Activated CD4-positive, alpha-beta memory T cell treated with anti-CD3 and anti-CD28 coated beads, Interleukin-2, amount 10 ng/mL, durations not matched to agents 7 days and 5 days (primary cell): ENCODE measurements at places on chromosomes 4 and X. TPM values are rescaled to one million over a fixed set of nuclear protein-coding genes. Genes with fewer than 3 reads are reported as not detected.

- H3K27ac ChIP-seq: no peak overlapping the region
- no peaks in the 10 kb centered on the region for H3K36me3 ChIP-seq
- no peaks in the 10 kb centered on the region for H3K4me1 ChIP-seq
- no peaks in the 10 kb centered on the region for H3K27me3 ChIP-seq
Observed at GRCh38 chr4:181323061-181323460, 920.1 kb upstream of the TENM3 start.

GRCh38 chrX:103477496-103477895 lies 41.8 kb downstream of the RAB40A start:
- DNase-seq: no peak
- H3K4me3 ChIP-seq: no peak overlapping the region
- no peaks in the 10 kb centered on the region for H3K27me3 ChIP-seq
- no peaks in the 10 kb centered on the region for H3K36me3 ChIP-seq

DNA sequence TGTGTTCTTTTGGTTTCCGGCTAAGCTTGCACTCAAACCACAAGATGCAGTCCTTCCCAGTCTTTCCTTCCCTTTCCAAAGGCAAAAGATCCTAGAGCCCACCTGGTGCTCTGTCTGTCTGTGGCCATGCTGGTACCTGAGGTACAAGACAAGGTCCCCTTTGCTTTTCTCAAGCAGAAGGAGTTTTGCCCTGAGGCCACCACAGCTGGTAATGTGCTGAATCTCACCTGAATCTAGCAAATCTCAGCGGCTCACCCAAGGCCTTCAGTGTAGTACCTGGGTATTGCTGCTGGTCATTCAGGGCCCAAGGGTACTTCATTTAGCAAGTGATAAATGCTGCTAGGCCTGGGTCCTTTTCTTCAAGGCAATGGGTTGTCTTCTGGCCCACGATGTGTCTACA lies 20.5 kb upstream of the KLF8 start:
- H3K27ac ChIP-seq: no peak overlapping the region
- no peaks in the 10 kb centered on the region for H3K36me3 ChIP-seq
- no peaks in the 10 kb centered on the region for H3K27me3 ChIP-seq

DNA sequence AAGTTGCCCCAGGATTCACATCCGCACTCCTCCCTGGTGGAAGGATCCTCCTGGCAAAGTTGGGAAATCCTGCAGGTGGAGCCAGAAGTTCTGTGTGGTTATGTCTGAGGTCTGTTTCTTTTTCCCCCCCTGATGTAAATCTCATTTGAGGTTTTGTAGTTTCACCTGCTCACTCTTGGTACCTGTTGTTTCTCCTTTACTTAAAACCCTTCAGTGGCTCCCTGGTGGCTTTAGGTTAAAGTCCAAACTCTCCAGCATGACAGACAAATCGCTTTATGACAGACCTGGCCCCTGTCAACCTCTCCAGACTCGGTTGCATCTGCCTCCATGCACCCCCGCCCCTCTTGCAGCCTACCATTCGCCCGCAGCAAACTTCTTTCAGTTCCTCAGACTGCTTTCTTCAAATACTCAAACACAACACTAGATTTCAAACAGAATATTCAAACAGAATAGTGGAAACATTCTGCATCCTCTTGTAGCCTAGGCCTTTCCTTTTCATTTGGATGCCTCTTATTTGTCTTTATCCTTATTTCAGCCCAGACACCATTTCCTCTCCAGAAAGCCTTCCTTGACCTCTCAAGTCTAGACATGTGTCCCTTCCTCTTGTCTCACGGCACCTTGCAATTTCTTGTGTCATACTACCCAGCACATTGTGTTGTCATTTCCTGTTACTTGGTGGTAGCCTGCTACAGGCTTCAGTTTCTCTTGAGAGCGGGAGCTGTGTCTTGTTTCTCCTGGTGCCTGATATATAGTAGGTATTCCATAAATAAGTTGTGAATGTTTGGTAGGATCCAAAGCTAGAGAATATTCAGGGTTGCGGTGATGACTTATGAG lies 24.8 kb downstream of the IL13RA1 start:
- no peak overlapping the region for H3K4me3 ChIP-seq
- DNase-seq: no peak
- H3K36me3 ChIP-seq: no peaks in the 10 kb centered on the region
- peaks cover 6% of the 10 kb centered on the region for H3K27me3 ChIP-seq

- H3K27me3 ChIP-seq: no peaks in the 10 kb centered on the region
- no peaks in the 10 kb centered on the region for H3K36me3 ChIP-seq
- DNase-seq: no peak
- H3K4me3 ChIP-seq: no peak overlapping the region
- no peaks in the 10 kb centered on the region for H3K4me1 ChIP-seq
- H3K27ac ChIP-seq: no peak overlapping the region
Observed at GRCh38 chr4:105930698-105931097, 35.4 kb downstream of the NPNT start.

GRCh38 chr4:128390475-128390996 lies 102.9 kb upstream of the PGRMC2 start:
- no peaks in the 10 kb centered on the region for H3K36me3 ChIP-seq
- DNase-seq: no peak
- H3K4me1 ChIP-seq: no peaks in the 10 kb centered on the region
- no peaks in the 10 kb centered on the region for H3K27me3 ChIP-seq
- H3K4me3 ChIP-seq: no peak overlapping the region

Gene ESX1
- total RNA-seq: not detected

DNA sequence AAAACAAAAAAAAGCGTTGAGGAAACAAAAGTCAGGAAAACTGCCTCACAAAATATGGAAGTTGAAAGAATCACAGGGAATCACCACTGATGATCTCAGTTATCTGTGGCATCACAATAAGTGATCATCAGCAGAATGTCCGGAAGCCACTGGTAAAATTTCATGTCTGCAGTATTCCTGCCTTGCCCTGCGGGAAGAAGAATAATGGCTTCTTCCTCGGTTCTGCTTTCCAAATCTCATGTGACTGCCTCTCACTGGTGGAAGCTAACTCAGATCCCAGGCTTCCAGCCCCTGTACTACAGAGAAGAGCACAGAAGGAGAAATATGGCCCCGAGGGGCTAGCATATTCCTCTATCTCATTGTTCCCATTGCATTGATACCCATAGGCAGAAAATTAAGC lies 12.7 kb upstream of the ZNF330 start:
- DNase-seq: no peak
- H3K4me3 ChIP-seq: no peak overlapping the region
- H3K27me3 ChIP-seq: peaks cover 26% of the 10 kb centered on the region
- no peaks in the 10 kb centered on the region for H3K36me3 ChIP-seq

GRCh38 chr4:169070895-169071218 lies 60.8 kb upstream of the CBR4 start:
- no peak overlapping the region for H3K4me3 ChIP-seq
- H3K36me3 ChIP-seq: no peaks in the 10 kb centered on the region

Gene PAGE4
- total RNA-seq: not detected

Gene VCX2
- not detected for total RNA-seq

DNA sequence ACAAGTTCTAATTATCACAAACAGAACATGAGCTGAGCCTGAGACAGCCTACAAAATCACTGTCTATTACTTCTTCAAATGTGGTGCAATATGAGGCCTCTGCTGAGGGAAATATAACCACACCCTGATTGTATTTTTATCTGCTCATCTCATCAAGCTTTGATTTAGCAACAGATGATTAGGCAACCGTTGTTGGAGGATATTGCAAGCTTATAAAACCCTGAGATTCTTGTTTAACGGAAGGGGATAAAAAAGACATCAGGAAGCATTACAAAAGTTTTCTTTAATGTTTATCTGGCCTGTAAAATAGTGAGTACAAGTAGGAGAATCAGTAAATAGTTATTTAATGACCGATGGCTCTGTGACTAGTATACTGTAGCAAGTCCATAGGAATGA lies 108.5 kb downstream of the ZNF330 start:
- no peak overlapping the region for H3K4me3 ChIP-seq
- DNase-seq: no peak
- H3K27ac ChIP-seq: no peak overlapping the region
- peaks cover 33% of the 10 kb centered on the region for H3K27me3 ChIP-seq
- H3K4me1 ChIP-seq: peaks cover 1% of the 10 kb centered on the region
- H3K36me3 ChIP-seq: no peaks in the 10 kb centered on the region

Gene GSX2
- total RNA-seq: not detected

DNA sequence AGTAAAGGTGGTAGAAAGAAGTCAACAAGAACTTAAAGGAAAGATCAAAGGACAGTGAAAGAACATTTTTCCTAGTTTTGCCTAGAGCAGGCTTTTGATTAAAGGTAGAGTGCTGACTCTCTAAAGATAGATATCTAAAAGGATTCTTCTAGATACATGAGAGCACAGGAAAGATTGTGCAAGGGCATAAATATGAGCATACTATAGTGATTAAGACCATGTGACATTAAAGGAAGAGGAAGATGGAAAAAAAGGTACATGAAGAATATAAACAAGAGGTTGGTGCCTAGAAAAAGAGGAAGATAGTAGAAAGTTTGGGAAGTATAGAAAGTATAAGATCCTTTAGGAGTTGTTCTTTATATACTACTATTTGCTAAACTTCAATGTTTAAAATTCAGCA lies 26.1 kb upstream of the TET2 start:
- H3K4me3 ChIP-seq: no peak overlapping the region
- H3K36me3 ChIP-seq: no peaks in the 10 kb centered on the region

- no peaks in the 10 kb centered on the region for H3K27me3 ChIP-seq
- no peak overlapping the region for H3K4me3 ChIP-seq
- no peak overlapping the region for H3K27ac ChIP-seq
- peaks cover 17% of the 10 kb centered on the region for H3K36me3 ChIP-seq
Observed at GRCh38 chr4:153570228-153570973, 104.2 kb downstream of the TMEM131L start.

DNA sequence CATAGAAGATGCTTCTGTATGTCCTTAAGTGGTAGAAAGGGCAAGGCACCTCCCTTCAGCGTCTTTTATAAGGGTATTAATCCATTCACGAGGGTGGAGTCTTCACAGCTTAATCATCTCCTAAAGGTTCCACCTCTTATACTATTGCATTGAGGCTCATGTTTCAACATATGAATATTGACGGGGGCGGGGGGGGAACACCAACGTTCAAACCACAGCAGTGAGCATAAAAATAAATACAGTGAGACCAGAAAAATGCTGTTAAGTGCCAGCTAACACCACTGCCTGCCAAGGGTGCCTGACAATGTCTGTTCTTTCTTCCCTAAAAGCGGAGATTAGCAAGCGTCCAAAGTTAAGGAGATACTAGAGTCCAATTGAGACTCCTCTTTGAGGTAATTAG lies 323.3 kb downstream of the STK32B start:
- no peaks in the 10 kb centered on the region for H3K36me3 ChIP-seq
- H3K27me3 ChIP-seq: no peaks in the 10 kb centered on the region
- no peak for DNase-seq
- no peak overlapping the region for H3K4me3 ChIP-seq

GRCh38 chrX:151699746-151700145 lies 4.5 kb downstream of the PRRG3 start:
- no peak for DNase-seq
- H3K27ac ChIP-seq: no peak overlapping the region
- H3K36me3 ChIP-seq: no peaks in the 10 kb centered on the region
- no peaks in the 10 kb centered on the region for H3K4me1 ChIP-seq

GRCh38 chr4:12729384-12729783 lies 754.8 kb downstream of the RAB28 start:
- DNase-seq: no peak
- no peak overlapping the region for H3K4me3 ChIP-seq
- H3K36me3 ChIP-seq: no peaks in the 10 kb centered on the region
- peaks cover 3% of the 10 kb centered on the region for H3K27me3 ChIP-seq
- no peak overlapping the region for H3K27ac ChIP-seq
- no peaks in the 10 kb centered on the region for H3K4me1 ChIP-seq

DNA sequence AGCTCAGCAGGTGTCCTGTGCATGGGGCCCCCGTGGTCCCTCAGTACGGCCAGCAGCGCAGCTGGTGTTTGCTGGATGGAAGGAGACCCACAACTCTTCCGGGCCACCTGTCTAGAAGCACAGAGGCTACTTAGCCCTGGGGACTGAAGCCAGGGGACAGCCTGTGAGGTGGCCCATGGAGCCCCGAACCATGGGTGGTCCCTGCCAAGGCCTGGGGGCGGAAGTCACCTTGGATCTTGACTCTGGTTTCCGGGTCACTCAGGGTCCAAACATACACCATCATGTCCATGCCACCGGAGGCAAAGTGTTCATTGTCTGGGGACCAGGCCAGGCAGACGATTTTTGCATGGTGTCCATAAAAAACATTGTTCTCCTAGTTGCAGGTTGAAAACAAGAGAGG lies 39.5 kb downstream of the WDR1 start:
- H3K4me3 ChIP-seq: no peak overlapping the region
- no peak overlapping the region for H3K27ac ChIP-seq
- H3K4me1 ChIP-seq: no peaks in the 10 kb centered on the region
- DNase-seq: no peak

DNA sequence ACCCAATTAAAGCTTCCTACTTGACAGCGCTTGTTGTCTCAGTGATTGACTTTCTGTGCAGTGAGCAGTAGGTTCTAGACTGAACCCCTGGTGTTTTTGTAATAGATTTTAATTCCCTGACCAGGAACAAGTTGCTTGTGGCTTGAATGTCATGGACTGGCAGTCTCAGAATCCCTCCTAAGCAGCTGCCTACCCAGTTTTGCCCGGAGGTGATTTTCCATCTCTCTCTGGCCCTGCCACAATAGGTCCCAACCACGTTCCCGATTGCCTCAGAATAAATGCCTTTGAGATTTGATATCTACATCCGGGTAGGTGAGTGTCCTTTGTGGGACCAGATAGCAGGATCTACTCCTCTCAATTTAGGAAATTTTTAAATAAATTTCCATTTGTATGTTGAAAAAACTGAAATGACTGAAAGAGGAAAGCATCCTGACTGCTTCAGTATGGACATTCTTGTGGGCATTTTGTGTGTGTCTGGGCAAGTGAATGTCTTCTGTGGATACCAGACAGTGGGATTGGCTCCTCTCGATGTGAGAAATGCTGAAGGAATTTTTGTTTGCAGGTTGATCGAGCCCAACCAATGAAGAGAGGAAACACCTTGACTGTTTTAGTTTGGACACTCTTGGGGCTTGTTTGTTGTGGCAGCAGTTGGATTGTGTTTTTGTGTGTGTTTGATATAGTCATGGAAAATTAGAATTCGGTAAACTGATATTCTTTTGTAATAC lies 1607.4 kb downstream of the C4orf33 start:
- no peak for DNase-seq
- no peak overlapping the region for H3K27ac ChIP-seq
- H3K4me3 ChIP-seq: no peak overlapping the region
- H3K36me3 ChIP-seq: no peaks in the 10 kb centered on the region
- H3K27me3 ChIP-seq: no peaks in the 10 kb centered on the region

Gene EDA
- 5.4 TPM for total RNA-seq

- H3K36me3 ChIP-seq: no peaks in the 10 kb centered on the region
- DNase-seq: no peak
- no peak overlapping the region for H3K27ac ChIP-seq
- H3K4me3 ChIP-seq: no peak overlapping the region
- H3K4me1 ChIP-seq: peaks cover 9% of the 10 kb centered on the region
Observed at GRCh38 chrX:38878641-38879340, 77.5 kb downstream of the MID1IP1 start.

- no peaks in the 10 kb centered on the region for H3K27me3 ChIP-seq
- H3K36me3 ChIP-seq: no peaks in the 10 kb centered on the region
- no peak for DNase-seq
- peaks cover 8% of the 10 kb centered on the region for H3K4me1 ChIP-seq
- H3K27ac ChIP-seq: no peak overlapping the region
- H3K4me3 ChIP-seq: no peak overlapping the region
Observed at GRCh38 chr4:95231681-95232080, 317.1 kb downstream of the UNC5C start.
